ENCODE measurements at places on chromosomes 2 and 18. TPM values are rescaled to one million over a fixed set of nuclear protein-coding genes. Genes with fewer than 3 reads are reported as not detected.

DNA sequence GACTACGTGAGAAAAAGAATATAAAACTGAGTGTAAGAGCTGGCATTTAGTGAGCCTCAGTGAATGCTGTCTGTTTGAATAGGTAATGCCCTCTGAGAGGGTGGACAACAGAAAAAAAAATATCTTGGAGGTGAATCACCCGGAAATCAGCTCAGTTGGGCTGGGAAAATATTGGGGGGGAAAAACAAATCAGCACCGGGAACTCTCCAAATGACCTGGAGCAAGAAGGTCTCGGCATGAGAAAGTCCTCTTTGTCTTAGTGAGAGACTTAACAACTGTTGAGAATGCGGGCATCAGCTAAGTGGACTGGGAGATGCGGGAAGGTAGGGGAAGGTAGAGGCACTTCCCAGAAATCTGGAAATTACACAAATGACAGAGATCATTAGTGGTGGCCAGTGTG, 109.4 kb upstream of the POU3F3 start:
- no peak for DNase-seq

- DNase-seq, result no peak
These were observed 42.7 kb upstream of the ODC1 start for GRCh38 chr2:10490806-10491291.

DNA sequence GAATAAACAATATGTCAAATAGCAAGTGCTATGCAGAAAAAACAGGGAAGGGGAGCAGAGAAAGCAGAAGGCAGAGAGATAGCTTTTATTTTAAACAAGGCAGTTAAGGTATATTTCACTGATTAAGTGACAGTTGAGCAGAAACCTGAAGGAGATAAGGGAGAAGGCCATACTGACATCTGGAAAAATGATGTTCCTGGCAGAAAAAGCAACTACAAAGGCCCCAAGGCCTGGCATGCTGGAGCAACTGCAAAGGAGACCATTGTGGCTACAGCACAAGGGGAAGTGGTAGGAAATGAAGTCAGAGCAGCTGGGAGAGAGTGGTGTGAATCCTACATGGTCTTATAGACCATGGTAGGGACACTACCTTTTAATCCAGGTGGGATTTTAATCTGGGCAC, 8.9 kb upstream of the PCBP1 start:
- no peak for DNase-seq

- DNase-seq, result no peak
These were observed 46.4 kb downstream of the UXS1 start for GRCh38 chr2:106147665-106148064.

DNA sequence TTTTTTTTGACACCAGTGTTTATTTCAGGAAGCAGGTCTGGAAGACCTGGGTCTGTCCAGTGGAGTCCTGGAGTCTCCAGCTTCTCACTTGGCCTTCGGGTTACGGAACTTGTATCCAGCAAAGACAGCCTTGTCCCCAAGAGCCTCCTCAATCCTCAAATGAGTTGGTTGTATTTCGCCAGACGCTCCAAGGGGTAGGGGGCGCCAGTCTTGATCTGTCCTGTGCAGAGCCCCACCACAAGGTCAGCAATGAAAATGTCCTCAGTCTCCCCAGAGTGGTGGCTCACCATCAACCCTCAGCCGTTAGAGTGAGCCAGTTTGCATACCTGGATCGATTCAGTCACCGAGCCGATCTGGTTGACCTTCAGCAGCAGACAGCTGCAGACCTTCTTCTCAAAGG, 21.9 kb downstream of the ASXL2 start:
- DNase-seq, result no peak

GRCh38 chr2:238947920-238948710, 100.2 kb downstream of the TWIST2 start:
- DNase-seq, result peak; percentile 99

DNA sequence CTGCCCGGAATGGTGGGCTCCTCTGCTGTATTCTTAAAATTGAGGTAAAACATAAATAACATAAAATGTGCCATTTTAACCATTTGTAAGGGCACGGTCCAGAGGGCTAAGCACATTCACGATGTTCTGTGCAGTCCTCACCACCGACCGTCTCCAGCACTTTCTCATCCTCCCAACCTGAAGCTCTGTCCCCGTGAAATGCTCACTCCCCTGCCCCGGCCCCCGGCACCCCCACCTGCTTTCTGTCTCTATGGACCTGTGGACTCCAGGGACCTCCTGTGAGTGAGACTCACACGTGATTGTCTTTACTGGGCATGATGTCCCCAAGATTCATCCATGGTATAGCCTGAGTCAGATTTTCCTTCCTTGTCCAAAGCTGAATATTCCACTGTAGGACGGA, 38.7 kb upstream of the CTDP1 start:
- no peak for DNase-seq

- no peak for DNase-seq
These were observed 109.7 kb downstream of the B3GNT2 start for GRCh38 chr2:62305421-62306176.

- no peak for DNase-seq
These were observed 141.1 kb downstream of the CSRNP3 start for GRCh38 chr2:165610591-165611029.

GRCh38 chr18:62399781-62400308, 74.7 kb downstream of the TNFRSF11A start:
- DNase-seq, result no peak

DNA sequence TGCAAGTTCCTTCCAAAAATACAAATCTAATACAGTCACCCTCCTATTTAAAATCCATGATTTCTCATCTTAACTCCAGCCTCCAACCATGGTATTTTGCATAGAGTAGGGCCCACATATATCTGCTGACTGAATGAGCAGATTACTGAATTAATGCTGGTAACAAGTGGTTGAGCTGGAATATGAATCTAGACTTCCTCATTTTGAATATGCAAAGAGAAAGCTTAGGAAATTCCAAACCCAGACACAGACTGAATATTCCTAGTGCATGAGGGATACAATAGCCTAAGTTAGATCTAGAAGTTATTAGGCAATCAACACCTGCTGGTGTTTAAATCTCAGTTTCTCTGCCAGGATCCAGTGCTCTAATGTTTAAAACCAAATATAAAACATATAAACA, 215.1 kb upstream of the CYP26B1 start:
- no peak for DNase-seq

Gene PLGLB1
- 0.22 TPM for polyA plus RNA-seq

Gene FAM161A
- polyA plus RNA-seq, result 1.5 TPM

Gene ZNF516
- polyA plus RNA-seq, result 8.2 TPM

Gene CHRNA1
- polyA plus RNA-seq, result not detected

Gene RSAD2
- polyA plus RNA-seq, result 1.9 TPM

Gene ASB18
- not detected for polyA plus RNA-seq

Gene COL4A4
- 0.13 TPM for polyA plus RNA-seq
